ENCODE measurements at places on chromosomes 2 and 18.

DNA sequence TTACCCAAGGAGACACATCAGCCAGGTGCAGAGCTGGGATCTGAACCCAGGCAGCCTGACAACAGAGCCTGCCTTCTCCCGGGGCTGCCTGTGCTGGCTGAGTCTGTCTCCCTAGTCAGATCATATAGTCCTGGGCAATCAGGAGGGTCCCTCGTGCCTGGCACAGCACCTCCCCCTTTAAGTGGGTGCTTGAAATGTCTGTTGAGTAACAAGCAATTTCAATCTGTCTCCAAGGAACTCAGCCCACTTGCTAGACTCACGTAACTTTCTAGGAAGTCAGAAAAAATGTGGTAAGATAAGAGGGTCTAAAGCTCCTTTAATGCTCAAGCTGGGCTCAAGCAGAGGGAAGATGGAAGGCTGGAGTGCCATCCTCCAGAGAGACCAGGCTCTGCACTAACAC, 51.9 kb downstream of the REEP1 start:
- DNase-seq, result no peak

DNA sequence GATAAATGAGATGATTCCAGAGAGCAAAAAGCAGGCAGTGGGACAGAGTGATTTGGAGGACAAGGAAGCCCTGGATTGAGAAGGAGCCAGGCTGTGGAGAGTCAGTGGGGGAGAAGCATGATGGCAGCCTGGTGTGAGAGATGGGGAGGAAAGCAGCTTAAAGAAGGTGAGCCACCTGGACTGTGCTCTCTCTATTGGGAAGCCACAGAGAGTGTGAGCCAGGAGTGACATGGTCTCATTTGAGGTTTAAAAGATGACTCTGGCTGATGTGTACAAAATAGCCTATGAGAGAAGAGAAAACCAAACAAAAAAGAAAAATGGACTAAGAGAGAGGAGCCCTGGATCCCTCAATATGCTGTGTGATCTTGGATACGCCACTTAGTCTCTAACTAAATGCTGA, 12.9 kb upstream of the EPAS1 start:
- DNase-seq, result no peak

- DNase-seq, result peak; percentile 21
These were observed 801.1 kb upstream of the RAB6C start for GRCh38 chr2:129178356-129178755.

DNA sequence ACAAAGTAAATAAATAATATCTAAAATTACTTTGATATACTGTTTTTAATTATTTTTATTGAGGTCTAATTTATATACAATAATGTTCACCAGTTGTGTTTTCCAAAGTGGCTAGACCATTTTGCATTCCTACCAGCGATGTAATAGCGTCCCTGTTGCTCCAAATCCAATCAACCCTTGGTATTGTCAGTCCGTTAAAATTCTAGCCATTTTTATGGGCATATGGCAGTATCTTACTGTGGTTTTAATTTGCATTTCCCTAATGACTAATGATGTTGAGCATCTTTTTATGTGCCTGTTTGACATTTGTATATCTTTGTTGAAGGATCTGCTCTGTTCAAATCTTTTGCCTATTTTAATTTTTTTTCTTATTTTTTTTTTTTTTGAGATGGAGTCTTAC, 185.0 kb downstream of the PRPF40A start:
- no peak for DNase-seq

DNA sequence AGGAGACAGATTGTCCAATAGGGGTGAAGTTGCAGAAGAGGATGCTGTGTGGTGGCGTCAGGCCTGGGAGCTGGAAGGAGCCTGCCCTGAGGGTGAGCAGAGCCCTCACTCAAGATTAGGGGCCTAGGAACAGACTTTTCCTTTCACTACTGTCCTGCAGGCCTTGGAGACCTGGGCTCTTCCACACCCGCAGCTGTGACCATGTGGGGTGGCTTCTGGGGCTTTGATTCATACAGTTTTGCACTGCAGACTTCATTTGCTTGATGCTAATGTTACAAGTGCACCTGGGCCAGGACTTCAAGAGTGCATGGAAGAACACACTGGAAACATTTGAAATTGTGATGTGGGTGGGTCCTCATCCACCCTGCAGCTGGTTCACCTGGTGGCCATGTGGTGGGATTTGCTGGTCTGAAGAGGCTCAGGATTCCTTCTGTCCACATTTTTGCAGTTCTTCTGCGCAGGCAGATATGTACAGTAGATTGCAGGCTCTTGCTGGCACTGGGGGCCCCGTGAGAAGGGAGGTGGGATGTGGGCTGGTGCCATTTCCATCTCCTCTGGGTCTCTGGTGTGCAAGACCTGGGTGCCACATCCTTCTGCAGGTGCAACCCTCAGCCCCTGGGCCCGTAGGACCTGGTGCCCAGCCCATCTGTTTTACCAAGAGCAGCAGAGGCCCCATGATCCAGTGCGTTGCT, 9.9 kb downstream of the GLI2 start:
- no peak for DNase-seq

DNA sequence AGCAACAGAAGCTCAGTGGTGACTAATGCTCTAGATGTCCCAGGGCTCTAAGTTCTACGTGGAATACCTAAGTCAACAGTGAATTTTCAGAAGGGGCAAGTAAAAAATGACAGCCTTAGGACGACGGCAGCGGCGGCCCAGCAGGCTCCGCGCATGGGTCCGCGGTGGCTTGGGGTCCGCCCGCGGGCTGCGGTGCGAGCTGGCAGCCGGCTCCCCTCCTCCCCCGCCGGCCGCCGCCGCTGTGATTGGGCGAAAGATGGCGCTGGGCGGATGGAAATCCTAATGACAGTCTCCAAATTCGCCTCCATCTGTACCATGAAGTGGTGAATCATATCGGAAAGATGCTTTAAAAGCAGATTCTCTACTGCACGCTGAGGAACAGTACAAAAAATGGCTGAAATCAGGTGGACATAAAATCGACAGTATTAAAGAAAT, 74.7 kb downstream of the HNRNPLL start:
- DNase-seq, result peak; percentile 50

DNA sequence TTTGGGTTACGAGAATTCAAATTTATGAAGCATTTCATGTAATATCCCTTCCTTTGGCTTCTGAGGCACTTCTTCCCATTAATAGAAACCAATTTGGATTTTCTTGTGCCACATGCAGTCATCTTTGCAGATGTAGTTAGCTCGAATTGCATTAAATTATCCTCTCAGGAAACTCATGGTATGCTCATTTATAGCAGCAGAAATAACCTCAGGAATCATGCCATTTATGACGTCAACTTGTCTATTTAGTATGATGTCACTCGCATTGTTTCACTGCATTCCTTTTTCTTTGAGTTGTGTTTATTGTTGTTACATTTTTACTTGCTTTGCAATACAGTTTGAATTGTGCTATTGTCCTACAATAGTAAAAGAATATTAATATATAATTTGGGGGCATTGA, 163.8 kb downstream of the RBM43 start:
- DNase-seq, result no peak

All from AG10803 (cell line).